ENCODE measurements at places on chromosomes 4 and X. TPM values are rescaled to one million over a fixed set of nuclear protein-coding genes. Genes with fewer than 3 reads are reported as not detected.

GRCh38 chrX:46447384-46447783, 97.8 kb downstream of the ZNF674 start:
- DNase-seq: no peak
- H3K27ac ChIP-seq: no peak overlapping the region
- no peaks in the 10 kb centered on the region for H3K27me3 ChIP-seq
- no peaks in the 10 kb centered on the region for H3K4me1 ChIP-seq
- peaks cover 16% of the 10 kb centered on the region for H3K36me3 ChIP-seq

DNA sequence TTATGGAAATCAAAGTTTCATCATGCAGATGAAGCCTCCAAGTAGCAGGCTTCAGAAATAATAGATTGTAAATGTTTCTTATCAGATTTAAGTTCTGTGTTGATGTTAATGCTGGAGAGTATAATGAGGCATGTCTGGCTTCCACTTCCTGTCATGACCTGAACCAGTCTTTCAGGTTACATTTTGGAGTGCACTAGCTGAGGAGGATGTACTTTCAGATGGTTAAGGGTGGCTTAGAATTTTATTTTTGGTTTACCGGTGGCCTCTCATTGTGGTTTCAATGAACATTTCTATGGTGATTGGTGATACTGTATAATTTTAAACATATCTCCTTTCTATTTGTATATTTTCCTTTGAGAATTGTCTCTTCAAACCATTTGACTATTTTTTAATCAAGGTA, 890.4 kb downstream of the SH3BGRL start:
- H3K4me3 ChIP-seq: no peak overlapping the region
- H3K4me1 ChIP-seq: no peaks in the 10 kb centered on the region
- H3K27ac ChIP-seq: no peak overlapping the region
- no peak for DNase-seq
- H3K36me3 ChIP-seq: peaks cover 18% of the 10 kb centered on the region
- no peaks in the 10 kb centered on the region for H3K27me3 ChIP-seq

- no peak overlapping the region for H3K4me3 ChIP-seq
- H3K4me1 ChIP-seq: no peaks in the 10 kb centered on the region
- DNase-seq: no peak
- H3K36me3 ChIP-seq: peaks cover 24% of the 10 kb centered on the region
- H3K27me3 ChIP-seq: no peaks in the 10 kb centered on the region
- H3K27ac ChIP-seq: no peak overlapping the region
These were observed 61.5 kb downstream of the ABLIM2 start for GRCh38 chr4:8097141-8097541.

GRCh38 chr4:127965062-127965802, at the start of the genes ABHD18 and MFSD8:
TSS of gene ABHD18 (plus strand) at chr4:127965406. CDS start at chr4:127982956, 17,550 bp downstream.
TSS of gene MFSD8 (minus strand) at chr4:127965173. CDS start at chr4:127965133, 40 bp downstream.
- peaks cover 14% of the 10 kb centered on the region for H3K36me3 ChIP-seq
- peak; percentile 100 for DNase-seq
- H3K27ac ChIP-seq: peak within 1 kb of the TSS; percentile 31

- H3K27me3 ChIP-seq: no peaks in the 10 kb centered on the region
- no peaks in the 10 kb centered on the region for H3K4me1 ChIP-seq
- no peaks in the 10 kb centered on the region for H3K36me3 ChIP-seq
- DNase-seq: no peak
- no peak overlapping the region for H3K4me3 ChIP-seq
These were observed 256.8 kb upstream of the CXXC4 start for GRCh38 chr4:104751468-104751867.

CACNA1F gene
- 0.94 TPM for total RNA-seq

GRCh38 chr4:88660446-88661294, 37.0 kb downstream of the NAP1L5 start:
- H3K27me3 ChIP-seq: no peaks in the 10 kb centered on the region
- H3K36me3 ChIP-seq: peaks cover 8% of the 10 kb centered on the region
- no peak overlapping the region for H3K27ac ChIP-seq
- H3K4me1 ChIP-seq: no peaks in the 10 kb centered on the region
- DNase-seq: no peak

NWD2 gene
- not detected for total RNA-seq

- no peak for DNase-seq
- H3K27ac ChIP-seq: no peak overlapping the region
- H3K27me3 ChIP-seq: no peaks in the 10 kb centered on the region
- H3K36me3 ChIP-seq: no peaks in the 10 kb centered on the region
These were observed 104.9 kb upstream of the GIMD1 start for GRCh38 chr4:106473515-106473914.

- H3K36me3 ChIP-seq: no peaks in the 10 kb centered on the region
- H3K4me3 ChIP-seq: no peak overlapping the region
- no peaks in the 10 kb centered on the region for H3K27me3 ChIP-seq
- no peaks in the 10 kb centered on the region for H3K4me1 ChIP-seq
- no peak for DNase-seq
These were observed 67.9 kb downstream of the GAB1 start for GRCh38 chr4:143404555-143404954.

AGTR2 gene
- not detected for total RNA-seq

GRCh38 chrX:53281963-53282695, 745 bp upstream of the IQSEC2 start:
- no peaks in the 10 kb centered on the region for H3K27me3 ChIP-seq
- H3K36me3 ChIP-seq: no peaks in the 10 kb centered on the region
- no peak for DNase-seq

GRCh38 chr4:53551958-53552357, 39.3 kb downstream of the LNX1 start:
- no peak overlapping the region for H3K27ac ChIP-seq
- H3K4me1 ChIP-seq: no peaks in the 10 kb centered on the region
- H3K4me3 ChIP-seq: no peak overlapping the region
- no peaks in the 10 kb centered on the region for H3K27me3 ChIP-seq
- no peaks in the 10 kb centered on the region for H3K36me3 ChIP-seq

RAB33A gene
- total RNA-seq: 0.59 TPM

DNA sequence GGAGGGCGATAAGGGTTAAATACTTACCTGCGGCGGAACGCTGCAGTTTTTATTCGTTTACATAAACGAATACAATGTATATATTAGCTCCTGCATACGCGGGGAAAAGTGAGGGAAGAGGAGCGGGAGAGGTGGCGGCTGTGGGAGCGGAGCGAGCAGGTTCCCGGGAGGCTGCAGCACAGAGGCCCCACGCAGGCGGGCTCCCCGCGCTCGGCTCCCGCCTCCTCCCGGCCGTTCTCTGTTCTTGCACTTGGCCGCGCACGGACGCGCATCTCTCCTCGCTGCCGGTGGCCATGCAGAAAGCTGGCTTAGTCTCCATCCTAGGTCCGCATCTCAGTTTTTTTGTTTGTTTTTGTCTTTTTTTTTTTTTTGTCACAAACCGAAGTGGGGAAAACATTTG, 340.4 kb upstream of the FAT1 start:
- H3K4me3 ChIP-seq: no peak overlapping the region
- no peaks in the 10 kb centered on the region for H3K27me3 ChIP-seq
- no peak for DNase-seq
- no peaks in the 10 kb centered on the region for H3K4me1 ChIP-seq
- no peaks in the 10 kb centered on the region for H3K36me3 ChIP-seq
- H3K27ac ChIP-seq: no peak overlapping the region

- H3K27ac ChIP-seq: no peak overlapping the region
- H3K36me3 ChIP-seq: no peaks in the 10 kb centered on the region
- H3K4me1 ChIP-seq: no peaks in the 10 kb centered on the region
- no peaks in the 10 kb centered on the region for H3K27me3 ChIP-seq
- H3K4me3 ChIP-seq: no peak overlapping the region
These were observed 277.4 kb upstream of the PITX2 start for GRCh38 chr4:110900213-110900769.

GRCh38 chr4:105527081-105527480, 25.3 kb upstream of the ARHGEF38 start:
- H3K36me3 ChIP-seq: no peaks in the 10 kb centered on the region
- no peaks in the 10 kb centered on the region for H3K27me3 ChIP-seq
- no peaks in the 10 kb centered on the region for H3K4me1 ChIP-seq
- DNase-seq: peak; percentile 42
- H3K27ac ChIP-seq: no peak overlapping the region

CT55 gene
- 0.24 TPM for total RNA-seq

PRSS48 gene
- total RNA-seq: not detected

ZNF280C gene
- total RNA-seq: 8.2 TPM

CCDC120 gene
- total RNA-seq: 15.7 TPM

DNA sequence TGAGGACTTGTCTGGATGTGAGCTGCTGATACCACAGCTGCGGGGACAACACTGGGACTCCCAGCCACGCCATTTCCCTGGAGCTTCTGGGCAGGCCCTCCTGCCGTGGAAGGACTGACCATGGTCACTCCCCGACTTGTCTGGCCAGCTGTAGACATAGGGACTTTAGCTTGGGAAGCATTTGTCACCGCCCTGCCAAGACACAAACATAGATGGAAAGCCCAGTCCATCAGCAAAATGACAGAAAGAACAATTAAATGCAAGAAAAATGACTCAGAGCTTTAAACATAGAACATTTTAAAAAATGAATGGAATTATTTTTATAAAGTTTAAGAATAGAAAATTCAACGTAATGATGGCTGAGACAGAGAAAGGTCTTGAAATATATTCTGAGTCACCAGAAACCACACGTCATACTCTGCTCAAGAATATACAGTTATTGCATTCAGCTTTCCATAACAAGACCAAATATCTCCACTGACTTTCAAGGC, 107.6 kb upstream of the CBR4 start:
- H3K4me1 ChIP-seq: no peaks in the 10 kb centered on the region
- no peak overlapping the region for H3K27ac ChIP-seq
- DNase-seq: no peak

DNA sequence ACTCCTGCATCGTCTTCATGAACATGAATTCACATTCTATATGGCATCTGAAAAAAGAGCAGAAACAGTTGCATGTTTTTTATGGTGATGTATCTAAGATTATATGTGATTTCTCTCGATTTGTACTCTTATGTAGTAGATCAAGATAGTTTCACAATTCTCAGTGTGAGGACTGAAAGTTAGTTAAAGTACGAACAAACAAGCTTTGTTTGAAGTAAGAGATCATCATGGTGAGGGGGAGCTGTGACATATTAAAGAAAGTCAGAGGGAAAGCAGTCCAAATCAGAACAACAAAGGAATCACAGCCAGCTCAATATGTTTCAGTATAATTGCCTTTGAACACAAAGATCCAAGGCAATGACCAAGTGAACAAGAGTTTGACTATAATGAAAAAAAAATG, 1140.6 kb downstream of the SH3BGRL start:
- no peak overlapping the region for H3K27ac ChIP-seq
- no peaks in the 10 kb centered on the region for H3K4me1 ChIP-seq
- H3K4me3 ChIP-seq: no peak overlapping the region
- no peaks in the 10 kb centered on the region for H3K27me3 ChIP-seq

ERVMER34-1 gene
- 15.5 TPM for total RNA-seq

DNA sequence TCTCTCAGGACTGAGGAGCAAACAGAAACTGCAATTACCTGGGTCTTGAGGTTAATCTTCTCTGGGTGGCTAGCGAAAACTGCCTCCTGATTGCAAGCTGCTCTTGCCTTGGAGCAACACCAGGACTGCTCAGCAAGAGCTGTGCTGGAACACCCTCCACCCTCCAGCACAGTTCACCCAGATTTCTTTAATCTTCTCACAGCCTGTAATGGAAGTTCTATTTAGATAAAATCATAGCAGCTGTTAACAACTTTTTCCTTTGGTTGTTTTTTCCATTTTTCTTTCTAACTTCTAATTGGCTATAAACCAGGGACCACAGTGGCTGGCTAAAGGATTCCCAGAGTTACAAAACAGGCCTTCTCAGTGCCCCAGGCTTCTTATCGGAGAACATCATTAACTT, 36.3 kb downstream of the OPHN1 start:
- no peak overlapping the region for H3K27ac ChIP-seq
- no peak for DNase-seq
- no peak overlapping the region for H3K4me3 ChIP-seq
- H3K27me3 ChIP-seq: no peaks in the 10 kb centered on the region
- no peaks in the 10 kb centered on the region for H3K36me3 ChIP-seq

GRCh38 chr4:87209696-87210095, 10.7 kb downstream of the KLHL8 start:
- no peaks in the 10 kb centered on the region for H3K27me3 ChIP-seq
- no peaks in the 10 kb centered on the region for H3K36me3 ChIP-seq
- DNase-seq: no peak
- H3K27ac ChIP-seq: no peak overlapping the region
- H3K4me3 ChIP-seq: no peak overlapping the region

GRCh38 chr4:8515316-8516060, 64.7 kb upstream of the GPR78 start:
- no peaks in the 10 kb centered on the region for H3K27me3 ChIP-seq
- H3K4me3 ChIP-seq: no peak overlapping the region
- H3K36me3 ChIP-seq: peaks cover 14% of the 10 kb centered on the region
- no peak overlapping the region for H3K27ac ChIP-seq
- H3K4me1 ChIP-seq: no peaks in the 10 kb centered on the region

All from H9 (cell line).